Aorta (tissue), 5 donors: ENCODE measurements at places on chromosomes 3 and 15.
A peak's percentile ranks its signal among the peaks of the same experiment; 100 is the strongest.

GRCh38 chr3:32502946-32503286 is 264 bp upstream of the CMTM6 start:
- DNase-seq, result no peak

GRCh38 chr3:42123012-42123581 is 31.9 kb downstream of the TRAK1 start:
- DNase-seq, result no peak

GRCh38 chr3:51677358-51677757 is 6.3 kb downstream of the TEX264 start:
- DNase-seq, result no peak

DNA sequence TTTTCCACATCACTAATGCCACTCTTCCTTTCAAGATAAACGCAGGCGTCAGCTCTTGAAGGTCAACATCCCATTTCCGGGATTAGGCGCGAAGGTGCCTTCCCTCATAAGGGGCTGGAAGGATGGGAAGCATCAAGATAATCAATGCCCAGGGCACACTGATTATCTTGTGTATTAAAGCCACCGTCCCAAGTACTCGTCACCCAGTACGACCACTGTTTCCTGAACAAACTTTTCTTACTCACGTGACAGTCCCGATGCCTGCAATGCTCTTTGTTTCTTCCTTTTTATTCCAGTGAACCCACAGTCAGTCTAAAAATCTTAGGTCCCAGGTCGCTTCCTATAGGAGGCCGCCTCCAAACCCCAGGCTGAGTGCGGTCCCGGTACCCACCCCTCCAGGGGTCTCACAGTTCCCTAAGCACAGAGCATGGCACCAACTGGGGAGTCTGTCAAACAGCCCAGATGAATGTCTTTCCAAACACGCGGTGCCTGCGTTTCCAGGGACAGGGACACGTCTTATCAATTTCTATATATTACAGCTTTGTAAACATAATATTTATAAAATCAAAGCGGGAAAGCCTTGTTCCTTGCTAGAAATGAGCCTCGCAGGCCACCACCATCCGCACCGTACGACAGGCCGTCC is 589 bp downstream of the ANAPC13 start:
- peak; percentile 95 for DNase-seq

- no peak for DNase-seq
Measured at GRCh38 chr3:1288805-1289494, 196.1 kb downstream of the CNTN6 start.

DNA sequence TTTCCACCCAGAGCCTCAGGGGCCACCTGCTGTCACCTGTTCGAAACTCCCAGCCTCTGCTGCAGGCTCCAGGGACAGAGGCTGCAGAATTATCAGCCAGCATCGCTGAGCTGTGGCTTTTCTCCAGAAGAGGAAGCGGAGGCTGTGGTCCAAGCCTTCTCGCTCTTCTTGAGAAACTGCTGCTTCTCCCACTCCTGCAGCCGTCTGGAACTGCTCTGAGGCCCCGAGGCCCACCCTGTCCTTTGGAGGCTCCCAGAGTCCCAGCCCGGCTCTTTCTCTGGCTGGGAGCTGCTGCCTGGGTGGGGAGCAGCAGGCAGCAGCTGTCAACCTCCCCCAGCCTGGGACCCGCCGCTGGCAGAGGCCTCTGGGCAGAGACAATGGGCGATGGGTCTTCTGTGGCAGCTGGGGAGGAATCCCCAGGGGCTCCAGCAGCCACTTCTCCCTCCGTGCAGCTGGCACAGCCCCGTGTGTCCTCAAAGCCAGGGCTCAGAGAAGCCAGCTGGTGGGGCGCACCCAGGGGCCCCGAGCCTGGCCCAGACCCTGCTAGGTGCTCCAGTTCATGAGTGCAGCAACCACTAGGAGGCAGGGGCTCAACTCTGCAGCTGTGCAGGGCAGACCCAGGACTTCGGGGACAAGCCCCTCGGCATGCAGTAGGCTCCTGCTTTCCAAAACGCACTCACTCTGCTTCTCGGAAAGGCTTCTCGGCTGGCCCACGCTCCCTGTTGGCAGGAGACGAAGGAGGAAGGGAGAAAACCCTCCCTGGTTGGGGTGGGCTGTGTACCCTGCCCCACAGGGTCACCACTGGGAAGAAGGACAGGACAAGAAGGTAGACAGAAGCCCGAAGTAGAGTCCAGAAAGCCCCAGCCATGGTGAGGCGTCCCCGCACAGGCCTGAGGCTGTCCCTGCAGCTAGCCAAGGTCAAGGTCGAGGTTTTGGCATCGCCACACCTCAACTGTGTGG is 49.9 kb upstream of the FURIN start:
- peak; percentile 59 for DNase-seq

GRCh38 chr3:138845771-138846173 is 11.0 kb upstream of the PIK3CB start:
- no peak for DNase-seq

DNA sequence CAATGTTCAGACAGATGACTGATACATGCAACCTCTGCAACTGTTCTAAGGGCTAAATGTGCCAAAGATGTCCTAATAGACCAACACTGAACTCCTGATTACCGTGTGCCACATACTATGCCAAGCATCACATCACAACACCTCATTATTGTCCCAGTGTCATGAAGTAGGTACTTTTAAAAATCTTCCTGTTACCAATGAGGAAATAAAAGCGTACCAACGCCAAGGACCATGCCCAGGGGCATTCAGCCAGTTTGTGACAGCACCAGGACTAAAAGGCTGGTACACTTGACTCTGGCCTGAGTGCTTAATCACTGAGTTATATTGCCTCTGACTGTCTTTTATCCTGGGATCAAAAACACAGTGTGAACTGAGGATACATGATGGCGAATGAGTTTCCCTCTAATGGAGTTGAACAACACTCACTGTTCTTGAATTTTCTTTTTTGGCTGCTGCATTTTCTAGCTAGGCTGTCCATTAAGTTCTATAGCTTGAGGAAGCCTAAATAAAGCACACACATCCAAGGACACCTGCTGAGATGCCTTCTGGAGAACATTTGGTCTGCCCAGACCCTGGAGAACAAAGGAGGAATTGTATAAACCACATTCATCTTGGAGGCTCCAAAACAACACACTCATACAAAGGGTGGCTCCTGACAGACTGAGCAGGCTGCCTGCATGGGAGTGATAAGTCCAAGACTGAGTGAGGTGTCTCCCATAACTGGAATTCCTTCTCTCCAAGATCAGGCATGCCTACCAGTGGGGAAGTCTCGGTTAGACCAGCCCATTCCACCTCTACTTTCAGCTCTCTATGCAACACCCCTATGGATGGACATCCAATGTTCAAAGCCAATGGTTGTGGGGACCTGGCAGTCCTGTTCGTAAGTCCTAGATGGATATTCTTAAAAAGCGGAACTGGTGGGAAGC is 126.7 kb upstream of the PRICKLE2 start:
- DNase-seq, result no peak

DNA sequence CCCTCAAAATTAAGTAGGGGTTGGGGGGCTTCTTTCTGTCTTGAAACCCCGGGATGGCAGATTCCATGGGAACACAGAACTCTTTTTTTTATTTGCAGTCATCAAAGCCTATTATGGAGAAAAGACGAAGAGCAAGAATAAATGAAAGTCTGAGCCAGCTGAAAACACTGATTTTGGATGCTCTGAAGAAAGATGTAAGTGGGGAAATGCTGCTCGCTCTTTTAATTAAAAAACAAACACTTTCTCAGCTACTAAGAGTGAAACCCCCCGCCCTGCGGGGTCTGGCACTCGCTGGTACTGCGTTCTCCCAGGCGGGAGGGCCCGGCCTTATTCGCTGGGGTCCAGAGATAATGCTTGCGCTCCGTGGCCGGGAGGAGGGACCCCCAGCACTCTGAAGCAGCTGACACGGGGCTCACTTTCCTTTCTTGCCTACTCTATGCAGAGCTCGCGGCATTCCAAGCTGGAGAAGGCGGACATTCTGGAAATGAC is 615 bp downstream of the HES1 start:
- DNase-seq, result no peak

GRCh38 chr15:55796321-55796965 is 53.5 kb upstream of the PRTG start:
- no peak for DNase-seq

DNA sequence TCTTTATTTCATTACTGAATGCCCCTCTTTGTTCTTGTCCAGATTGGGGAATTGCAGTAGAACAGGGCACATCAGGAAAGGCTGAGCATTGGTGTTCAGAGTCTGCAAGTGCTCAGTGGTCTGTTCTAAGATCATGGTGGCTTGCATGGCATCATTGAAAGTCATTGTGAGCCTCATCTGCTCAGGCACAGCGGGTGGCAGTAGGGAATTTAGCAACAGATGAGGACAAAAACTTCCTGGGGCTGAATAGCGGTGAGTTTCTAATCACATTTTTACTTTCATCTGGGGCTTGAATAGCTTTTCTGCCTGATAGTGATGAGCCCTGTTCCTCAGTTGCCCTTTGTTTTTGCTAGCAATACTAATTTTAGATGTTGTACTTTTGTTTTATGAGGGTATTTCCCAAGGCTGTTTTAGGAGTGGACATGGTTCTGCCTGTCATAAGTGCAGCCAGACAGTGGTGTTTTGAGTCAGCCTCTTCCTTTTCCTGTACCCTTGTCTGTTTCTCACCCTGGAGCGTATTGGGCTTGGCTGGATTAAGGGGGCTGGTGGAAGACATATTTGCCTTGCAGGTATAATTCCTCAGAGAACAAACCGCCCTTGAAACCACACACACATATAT is 127.2 kb upstream of the IL12A start:
- no peak for DNase-seq

- no peak for DNase-seq
Measured at GRCh38 chr3:149307435-149307783, 26.0 kb downstream of the TM4SF18 start.

- DNase-seq, result no peak
Measured at GRCh38 chr3:117977504-117978228, 1057.0 kb downstream of the IGSF11 start.

- no peak for DNase-seq
Measured at GRCh38 chr3:171996178-171996817, 43.1 kb upstream of the FNDC3B start.

DNA sequence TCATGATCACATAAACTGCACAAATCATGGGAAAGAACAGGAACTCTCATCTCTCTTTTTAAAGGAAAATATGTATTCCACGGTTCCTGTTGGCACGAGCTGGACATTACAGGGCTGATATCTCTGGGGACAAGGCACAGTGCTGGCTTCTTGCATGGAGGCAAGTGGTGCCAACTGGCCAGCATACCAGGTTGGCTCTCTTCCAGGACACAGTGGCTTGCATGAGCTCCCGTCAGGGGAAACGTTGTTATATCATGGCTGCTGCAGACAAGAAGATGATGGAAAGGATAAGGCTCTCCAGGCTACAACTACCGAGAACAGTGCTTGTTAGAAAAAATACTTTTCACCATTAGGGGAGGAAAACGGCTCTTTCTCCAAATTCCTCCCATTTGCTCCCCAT is 283.9 kb downstream of the RORA start:
- peak; percentile 81 for DNase-seq

GRCh38 chr3:73525591-73525990 is 99.2 kb downstream of the PDZRN3 start:
- no peak for DNase-seq

DNA sequence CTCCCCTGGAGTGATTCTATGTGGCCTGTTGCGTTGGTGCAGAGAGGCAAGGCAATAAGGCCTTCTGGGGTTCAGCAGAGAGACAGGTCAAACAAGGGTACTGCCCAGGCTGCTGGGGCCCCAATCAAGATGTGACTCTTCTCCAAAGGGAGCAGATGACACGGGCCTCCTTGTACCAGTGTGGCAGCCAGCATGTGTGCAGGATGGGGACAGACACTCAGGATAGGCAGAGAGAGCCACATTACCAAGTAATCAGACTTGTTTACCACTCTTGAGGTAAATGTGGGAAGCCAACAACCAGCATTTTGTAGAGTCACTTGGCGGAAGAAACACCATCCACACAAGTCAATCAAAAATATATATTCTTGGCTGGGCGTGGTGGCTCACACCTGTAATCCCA is 95.3 kb upstream of the DLG1 start:
- no peak for DNase-seq

DNA sequence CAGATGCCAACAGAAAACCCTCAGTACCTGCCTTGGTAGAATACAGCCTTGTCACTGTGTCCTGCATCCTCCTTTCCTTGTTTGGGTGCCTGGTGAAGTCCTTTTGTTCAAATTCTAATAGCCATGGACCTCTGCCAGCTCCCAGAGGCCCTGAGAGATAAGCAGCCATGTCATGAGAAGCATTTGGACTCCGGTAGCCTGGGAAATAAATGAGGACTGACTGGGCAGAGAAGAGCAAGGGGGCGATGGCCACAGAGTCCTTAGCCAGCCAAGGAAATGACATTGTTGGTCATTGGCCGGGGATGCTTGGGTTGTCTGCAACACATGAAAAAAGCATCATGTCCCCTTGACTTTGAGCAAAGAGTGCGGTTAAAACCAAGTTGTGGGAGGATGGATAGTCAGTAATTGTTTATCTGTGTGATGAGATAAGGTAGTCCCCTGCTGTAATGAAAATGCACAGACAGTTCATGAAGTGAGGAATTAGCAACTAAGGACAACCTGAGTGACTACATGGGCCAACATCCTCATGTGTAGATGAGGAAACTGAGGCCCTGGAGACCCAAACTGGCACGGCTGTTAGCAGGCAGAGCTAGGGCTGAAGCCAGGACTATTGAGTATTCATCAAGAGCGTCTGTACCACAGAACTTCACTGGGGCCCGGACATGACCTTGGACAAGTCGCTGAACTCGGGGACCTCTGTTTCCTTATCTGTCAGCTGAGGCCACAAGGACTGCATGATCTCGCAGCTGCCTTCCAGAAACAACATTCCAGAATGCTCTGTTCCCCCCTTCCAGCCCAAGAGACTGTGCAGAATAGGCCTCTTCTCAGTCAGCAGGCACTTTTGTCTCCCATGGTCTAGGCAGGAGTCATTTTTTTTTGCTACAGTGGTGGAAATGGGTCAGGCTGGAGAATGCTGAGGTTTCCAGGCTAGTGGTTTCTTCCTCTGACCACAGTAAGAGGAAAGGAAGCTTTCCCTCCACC is 90.5 kb upstream of the CTDSPL start:
- no peak for DNase-seq

DNA sequence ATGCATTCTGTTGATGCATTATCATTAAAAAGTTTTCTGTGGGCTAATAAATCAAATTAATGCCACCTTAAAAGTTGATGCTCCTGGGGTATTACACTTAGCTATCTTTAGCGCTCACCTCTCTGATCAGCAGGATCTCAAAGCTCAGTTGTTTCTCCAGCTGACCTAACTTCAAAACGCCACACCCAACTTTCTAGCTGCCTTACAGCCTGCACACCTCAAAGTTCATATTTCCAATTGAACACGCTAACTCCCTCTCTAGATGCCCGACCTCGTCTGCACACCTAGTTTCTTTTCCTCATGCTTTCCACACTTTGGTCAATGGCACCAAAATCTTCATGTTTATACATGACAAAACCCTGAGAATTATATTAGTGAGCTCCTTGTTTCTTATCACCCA is 98.2 kb upstream of the AGTR1 start:
- no peak for DNase-seq

DNA sequence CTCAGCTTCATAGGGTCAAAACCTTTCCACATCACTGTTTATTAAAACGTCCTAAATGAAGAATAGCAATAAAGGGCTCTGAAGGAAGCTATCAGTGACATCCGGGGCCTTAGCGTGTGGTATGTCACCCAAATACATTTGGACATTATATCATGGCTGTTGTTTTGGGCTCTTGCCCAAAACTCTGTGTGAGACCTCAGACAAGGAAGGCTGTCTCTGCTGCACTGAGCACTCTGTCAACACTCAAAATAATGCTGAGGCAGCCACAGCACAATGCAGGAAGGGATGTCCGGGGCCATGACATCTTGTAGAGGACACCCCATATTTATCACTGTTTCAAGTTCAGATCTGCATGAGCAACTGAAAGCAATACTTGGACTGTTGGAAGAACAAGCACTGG is 293.8 kb upstream of the WNT5A start:
- no peak for DNase-seq

GRCh38 chr3:126811530-126811929 is 107.5 kb downstream of the CHCHD6 start:
- no peak for DNase-seq
